ENCODE measurements at places on chromosomes 13 and 19.

- no peak for DNase-seq
Measured at GRCh38 chr13:34900288-34900739, 41.8 kb upstream of the NBEA start.

GRCh38 chr13:23621316-23621645 is 51.1 kb downstream of the TNFRSF19 start:
- DNase-seq = no peak

- DNase-seq = no peak
Measured at GRCh38 chr13:25493931-25494640, 122.3 kb downstream of the ATP8A2 start.

- no peak for DNase-seq
Measured at GRCh38 chr19:42571116-42571515, 23.6 kb downstream of the CEACAM8 start.

GRCh38 chr13:91771229-91771628 is 372.8 kb downstream of the GPC5 start:
- DNase-seq = no peak

GRCh38 chr13:38213314-38213713 is 136.3 kb upstream of the UFM1 start:
- no peak for DNase-seq

DNA sequence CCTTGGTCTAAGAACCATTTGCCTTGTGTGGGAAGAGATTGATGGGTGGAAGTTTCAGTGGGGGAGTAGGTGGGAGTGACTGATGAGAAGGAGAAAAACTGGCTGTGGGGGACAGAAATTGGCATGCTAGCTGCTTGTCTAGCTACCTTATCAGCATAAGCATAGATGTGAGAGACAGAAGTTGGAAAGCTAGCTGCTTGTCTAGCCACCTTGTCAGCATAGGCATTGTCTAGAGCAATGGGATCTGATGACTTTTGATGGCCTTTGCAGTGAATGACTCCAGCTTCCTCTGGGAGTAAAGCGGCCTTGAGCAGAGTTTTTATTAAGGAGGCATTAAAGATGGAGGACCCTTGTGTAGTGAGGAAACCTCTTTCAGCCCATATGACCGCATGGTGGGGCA is 9.9 kb upstream of the NCR1 start:
- no peak for DNase-seq

GRCh38 chr19:31541396-31541795 is 192.2 kb upstream of the TSHZ3 start:
- no peak for DNase-seq

DNA sequence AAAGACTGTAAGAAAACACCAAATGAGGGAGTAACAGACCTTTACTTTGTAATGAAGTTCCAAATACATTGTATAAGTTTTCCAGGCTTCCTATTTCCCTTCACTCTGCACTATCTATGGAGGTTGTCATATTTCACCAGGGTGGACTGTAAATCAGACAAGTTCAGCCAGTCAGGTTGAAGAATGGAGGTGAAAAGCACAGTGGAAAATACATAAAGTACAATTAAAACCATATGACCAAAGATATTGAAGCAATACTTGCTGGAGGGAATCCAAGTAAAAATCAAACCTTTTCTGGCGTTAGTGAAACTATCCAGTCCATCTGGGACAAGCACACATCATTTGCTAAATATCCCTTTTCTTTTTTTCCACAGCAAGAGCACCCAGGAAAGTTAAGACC is 3.2 kb downstream of the LHFPL6 start:
- no peak for DNase-seq

DNA sequence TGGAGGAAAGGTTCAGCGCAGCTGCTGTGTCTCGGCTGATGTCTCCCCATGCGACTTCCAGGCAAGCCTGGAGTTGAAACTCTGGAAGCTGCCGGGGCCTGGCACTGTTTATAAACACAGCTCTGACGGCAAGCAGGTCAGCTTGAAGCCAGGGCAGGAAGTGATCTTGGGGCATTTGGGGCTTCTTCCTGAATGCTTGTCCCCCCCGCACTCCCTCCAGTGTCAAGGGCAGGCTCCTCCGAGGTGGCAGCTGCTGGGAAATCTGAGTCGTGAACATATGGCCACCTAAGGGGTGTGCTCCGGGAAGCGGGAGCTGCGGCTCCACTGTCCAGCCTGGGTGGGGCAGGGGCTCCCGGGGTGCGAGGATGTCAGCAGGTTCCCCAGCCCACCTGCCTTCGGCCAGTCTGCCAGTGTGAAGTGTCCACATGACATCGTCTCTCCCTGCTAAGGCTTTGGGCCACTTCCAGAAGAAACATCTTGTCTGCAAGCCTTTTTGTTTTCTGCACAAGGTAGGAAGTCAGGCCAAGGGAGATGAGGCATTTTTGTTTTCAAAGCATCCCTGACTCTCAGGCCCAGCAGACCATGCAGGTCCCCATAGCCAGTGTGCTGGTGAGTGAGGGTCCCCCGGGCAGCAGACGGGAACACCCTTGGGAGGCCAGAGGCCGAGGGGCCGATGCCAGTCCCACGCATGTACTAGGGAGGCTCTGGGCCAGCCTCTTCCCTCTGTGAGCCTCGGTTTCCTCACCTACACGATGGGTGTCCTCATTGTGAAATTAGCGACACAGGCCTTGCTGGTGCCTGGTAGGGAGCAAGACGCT is 2.7 kb downstream of the PIAS4 start:
- no peak for DNase-seq

DNA sequence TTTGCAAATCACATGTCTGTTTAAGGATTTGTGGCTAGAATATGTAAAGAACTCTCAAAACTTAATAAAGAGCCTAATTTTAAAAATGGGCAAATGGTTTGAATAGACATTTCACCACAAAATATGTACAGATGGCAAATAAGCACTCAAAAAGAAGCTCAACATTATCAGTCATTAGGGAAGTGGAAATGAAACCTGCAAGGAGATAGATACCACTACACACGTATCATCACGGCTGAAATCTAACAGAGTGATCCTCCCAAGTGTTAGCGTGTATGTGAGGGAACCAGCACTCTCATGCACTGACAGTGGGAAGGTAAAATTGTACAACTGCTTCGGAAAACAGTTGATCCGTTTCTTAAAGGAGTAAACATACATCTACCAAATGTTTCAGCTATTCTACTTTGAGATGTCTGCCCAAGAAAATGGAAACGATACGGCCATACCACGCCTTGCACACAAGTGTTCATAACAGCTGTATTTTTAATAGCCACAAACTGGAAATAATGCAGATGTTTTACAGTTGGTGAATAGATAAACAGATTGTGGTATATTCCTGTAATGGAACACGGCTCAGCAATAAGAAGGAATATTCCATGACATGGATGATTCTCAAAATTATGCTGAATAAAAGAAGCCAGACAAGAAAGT is 14.5 kb downstream of the ARHGEF7 start:
- DNase-seq = no peak

DNA sequence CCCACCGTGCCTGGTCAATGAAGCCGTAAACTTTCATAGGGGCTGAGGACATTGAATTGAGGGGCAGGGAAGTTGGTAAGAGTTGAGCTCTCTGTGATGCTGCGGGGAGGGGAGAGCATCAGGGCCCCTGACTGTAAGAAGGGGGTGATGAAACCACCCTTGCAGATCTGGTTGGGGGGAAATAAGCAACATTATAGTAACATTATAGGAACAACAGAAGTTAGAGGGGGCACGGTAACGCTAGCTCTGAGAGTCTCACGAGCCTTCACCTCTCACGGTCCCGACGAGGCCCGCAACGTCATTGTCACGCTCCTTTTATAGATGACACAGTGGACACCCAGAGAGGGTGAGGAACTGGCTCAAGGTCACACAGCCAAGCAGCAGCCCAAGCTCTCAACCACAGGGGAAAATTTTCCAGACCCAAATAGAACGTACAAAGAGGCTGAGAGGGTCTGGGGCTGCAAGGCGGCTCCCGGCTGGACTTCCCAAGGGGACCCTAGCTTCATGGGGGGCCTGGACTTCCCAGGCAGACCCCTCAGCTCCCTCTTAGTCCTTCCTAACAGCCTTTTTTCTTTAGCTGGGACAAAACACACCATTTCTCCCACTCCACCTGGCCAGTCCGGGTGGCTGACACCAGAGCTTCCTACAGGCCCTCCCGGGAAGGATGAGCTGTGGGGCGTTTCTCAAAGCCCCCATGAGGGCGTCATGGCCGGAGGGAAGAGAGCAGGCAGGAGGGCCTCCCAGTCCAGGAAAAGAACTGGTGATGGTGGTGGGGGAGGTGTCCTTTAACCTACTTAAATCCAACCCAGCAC is 4.1 kb downstream of the TLE5 start:
- no peak for DNase-seq

- DNase-seq = no peak
Measured at GRCh38 chr13:77946522-77946921, 27.9 kb upstream of the EDNRB start.

DNA sequence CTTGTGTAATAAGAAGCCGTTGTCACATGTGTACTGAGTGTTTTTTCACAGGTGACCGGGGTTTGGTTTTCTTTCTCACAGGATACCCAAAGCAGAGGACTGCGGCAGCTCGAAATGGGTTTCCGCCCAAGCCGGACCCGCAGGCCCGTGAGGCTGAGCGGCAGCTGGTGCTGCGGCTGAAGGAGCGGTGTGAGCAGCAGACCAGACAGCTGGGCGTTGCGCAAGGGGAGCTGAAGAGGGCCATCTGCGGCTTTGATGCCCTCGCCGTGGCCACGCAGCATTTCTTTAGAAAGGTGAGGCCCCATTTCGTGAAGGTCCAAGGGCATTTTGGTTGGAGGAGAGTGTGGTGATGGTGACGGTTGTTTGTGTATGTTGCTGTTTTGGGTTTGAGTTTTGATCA is 236.3 kb downstream of the SLC7A1 start:
- no peak for DNase-seq

DNA sequence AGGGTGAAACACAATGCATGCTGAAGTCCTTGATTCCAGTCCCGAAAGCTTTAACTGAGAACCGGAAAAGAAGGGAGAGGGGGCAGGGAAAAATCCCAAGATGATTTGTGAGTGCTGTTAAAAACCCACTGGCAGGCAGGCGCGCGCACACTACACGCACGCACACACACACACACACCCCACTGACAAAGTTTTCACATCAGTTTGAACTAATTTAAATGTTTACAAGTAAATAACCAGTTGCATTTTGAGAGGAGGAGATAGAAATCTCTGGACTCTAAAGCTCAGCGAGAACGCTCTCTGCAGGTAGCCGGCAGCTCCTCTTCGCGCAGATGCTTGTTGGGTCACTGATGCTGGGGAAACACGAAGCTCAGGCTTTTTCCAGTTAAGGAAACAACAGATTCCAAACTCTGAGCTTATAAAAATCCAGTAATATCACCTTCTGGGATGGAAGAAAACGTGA is 818 bp upstream of the SLITRK1 start:
- DNase-seq = no peak

DNA sequence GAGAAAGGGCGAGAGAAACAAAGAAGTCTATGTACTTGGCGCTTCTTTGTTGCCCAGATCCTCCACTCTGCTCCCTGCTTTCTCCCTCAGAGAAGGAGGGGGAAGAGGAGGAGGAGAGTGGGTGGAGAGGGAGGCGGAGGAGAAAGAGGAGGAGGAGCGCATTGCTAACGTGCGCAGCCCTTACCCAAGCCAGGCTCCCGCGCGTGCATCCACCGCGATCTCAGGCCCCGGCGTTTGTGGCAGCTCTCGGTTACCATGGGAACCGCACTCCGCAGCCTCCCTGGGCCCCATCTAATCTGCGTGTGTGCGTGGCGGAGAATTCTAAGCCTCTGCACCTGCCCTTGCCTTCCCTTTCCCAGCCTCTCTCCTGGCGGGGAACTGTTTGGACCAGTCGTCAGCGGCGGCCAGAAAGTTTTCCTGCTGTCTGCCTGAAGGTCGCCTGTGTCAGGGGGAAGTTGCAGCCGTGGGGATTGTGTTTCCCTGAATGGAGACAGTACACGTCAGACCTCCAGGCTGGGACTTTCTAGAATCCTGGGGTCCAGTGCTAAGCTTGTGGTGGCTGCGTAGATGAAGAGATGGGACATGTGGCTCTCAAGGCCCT is at the start of gene ERICH6B:
Gene ERICH6B, minus strand, starts transcription at position 239 of the 601 bp plus-strand sequence. CDS start 18,734 bp downstream, outside the sequence.
- DNase-seq = peak; percentile 80

DNA sequence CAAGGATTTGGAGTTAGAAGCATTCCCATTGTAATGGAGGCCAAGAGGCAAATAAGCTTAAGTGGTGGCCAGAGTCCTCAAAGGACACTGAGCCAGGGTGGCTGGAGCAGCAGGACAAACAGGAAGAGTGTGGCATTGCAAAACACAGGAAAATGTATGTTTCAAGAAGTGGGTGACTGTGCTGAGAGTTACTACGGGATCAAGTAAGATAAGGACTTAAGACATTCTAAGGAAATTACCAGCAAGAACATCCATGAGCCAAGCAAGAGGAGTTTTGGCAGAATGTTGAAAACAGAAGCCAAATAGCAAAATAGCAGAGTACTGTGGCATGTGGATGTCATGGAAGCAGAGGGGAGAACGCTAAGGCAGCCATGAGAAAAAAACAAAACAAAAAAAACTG is 104.2 kb downstream of the RAP2A start:
- no peak for DNase-seq

- no peak for DNase-seq
Measured at GRCh38 chr13:55038230-55038629, 2009.6 kb downstream of the OLFM4 start.

- DNase-seq = no peak
Measured at GRCh38 chr13:31032528-31033113, 100.2 kb downstream of the TEX26 start.

- DNase-seq = no peak
Measured at GRCh38 chr13:66659701-66660467, 570.3 kb downstream of the PCDH9 start.

DNA sequence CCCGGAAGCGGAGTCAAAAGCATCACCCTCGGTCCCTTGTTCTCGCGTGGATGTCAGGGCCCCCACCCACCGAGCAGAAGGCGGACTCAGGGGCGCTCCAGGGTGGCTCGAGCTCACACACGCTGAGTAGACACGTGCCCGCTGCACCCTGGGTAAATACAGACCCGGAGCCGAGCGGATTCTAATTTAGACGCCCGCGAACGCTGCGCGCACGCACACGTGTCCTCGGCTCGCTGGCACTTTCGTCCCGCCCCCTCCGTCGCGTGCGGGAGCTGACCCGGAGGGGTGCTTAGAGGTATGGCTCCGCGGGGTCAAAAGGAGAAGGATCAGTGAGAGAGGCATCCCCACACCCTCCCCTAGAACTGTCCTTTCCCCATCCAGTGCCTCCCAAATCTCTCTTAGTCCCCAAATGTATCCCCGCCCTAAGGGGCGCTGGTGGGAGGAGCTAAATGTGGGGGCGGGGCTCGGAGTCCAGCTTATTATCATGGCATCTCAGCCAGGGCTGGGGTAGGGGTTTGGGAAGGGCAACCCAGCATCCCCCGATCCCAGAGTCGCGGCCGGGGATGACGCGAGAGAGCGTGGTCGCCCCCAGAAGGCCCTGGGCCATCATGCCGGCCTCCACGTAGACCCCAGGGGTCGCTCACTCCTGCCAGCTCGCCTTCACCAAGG is 451 bp upstream of the ICAM5 start:
- no peak for DNase-seq

GRCh38 chr13:84962141-84962750 is 837.0 kb downstream of the SLITRK6 start:
- no peak for DNase-seq

All from neuronal stem cell (in vitro differentiated cells).